ENCODE measurements at places on chromosomes 4 and X. TPM values are rescaled to one million over a fixed set of nuclear protein-coding genes. Genes with fewer than 3 reads are reported as not detected.

Gene FABP2
- not detected for total RNA-seq

Gene MEPE
- not detected for total RNA-seq

Gene GPC3
- total RNA-seq = 7.5 TPM

Gene FOXR2
- total RNA-seq = not detected

Gene BEND2
- total RNA-seq = 0.85 TPM

Gene ANK2
- total RNA-seq = 377 TPM

Gene S100P
- total RNA-seq = not detected

Gene STPG2
- total RNA-seq = 0.40 TPM

GRCh38 chrX:74187211-74187610, 116.8 kb upstream of the ZCCHC13 start:
- DNase-seq = no peak

GRCh38 chr4:2847302-2847871, 3.7 kb downstream of the ADD1 start:
- DNase-seq = no peak

DNA sequence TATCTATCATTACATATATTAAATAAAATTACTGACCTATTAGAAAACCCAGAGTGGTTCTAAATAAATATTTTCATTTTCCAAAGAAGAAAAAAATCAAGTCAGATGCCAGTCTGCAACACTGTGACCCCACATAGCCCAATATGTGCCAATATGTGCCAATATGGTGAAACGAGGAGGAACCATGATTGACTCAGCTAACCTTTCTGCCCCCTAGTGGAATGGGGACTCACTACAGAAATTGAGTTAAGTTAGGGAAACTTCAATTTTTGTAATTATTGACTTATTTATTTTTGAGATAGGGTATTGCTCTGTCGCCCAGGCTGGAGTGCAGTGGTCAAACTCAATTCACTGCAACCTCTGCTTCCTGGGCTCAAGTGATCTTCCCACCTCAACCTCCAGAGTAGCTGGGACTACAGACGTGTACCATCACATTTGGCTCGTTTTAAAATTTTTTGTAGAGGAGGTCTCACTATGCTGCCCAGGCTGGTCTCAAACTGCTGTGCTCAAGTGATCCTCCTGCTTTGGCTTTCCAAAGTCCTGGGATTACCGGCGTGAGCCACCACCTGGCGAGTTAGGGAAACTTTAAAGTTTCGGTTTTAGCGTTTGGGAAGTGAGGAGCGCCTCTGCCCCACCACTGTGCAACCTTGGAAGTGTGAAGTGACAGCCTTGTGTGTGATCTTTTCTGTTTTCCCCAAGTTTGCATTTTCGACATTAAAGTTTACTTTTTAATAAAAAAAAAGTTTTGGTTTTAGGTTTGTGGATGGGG, 116.8 kb upstream of the SHISA3 start:
- DNase-seq = no peak

- DNase-seq = no peak
These were observed 292.1 kb downstream of the STIM2 start for GRCh38 chr4:27152703-27153102.

- no peak for DNase-seq
These were observed 10.0 kb downstream of the MGST2 start for GRCh38 chr4:139675651-139676050.

DNA sequence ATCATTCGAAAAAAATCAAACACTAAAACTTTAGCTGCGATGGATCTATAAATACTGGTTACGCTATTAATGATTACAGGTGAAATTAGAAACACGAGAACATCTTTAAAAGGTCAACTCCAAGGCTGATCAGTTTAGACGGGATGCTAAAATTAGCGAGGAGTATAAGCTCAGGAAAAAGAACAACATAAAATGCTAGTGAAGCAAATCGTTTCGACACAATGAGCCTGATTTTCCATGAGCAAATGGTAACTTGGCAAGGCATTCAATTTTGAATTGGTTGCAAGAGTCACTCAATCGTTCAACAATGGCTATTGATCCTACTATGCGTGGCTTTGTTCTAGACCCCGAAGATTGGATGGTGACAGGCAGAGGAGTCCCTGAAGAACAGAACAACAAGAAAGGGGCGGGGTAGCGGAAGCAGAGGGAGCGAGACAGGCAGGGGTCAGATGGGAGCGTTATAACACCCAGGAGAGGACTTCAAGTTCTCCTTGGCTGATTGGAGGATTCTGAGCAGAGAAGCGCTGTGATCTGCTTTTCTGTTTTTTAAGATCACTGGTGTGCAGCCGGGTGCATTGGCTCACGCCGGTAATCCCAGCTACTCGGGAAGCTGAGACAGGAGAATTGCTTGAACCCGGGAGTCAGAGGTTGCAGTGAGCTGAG, 146.5 kb downstream of the RBM47 start:
- no peak for DNase-seq

- DNase-seq = no peak
These were observed 29.0 kb downstream of the PDHA1 start for GRCh38 chrX:19372547-19373331.

GRCh38 chr4:151276787-151277562, at the start of gene PRSS48:
TSS of gene PRSS48 (plus strand) at chr4:151277161. CDS start at chr4:151277173, 12 bp downstream.
- peak; percentile 83 for DNase-seq

DNA sequence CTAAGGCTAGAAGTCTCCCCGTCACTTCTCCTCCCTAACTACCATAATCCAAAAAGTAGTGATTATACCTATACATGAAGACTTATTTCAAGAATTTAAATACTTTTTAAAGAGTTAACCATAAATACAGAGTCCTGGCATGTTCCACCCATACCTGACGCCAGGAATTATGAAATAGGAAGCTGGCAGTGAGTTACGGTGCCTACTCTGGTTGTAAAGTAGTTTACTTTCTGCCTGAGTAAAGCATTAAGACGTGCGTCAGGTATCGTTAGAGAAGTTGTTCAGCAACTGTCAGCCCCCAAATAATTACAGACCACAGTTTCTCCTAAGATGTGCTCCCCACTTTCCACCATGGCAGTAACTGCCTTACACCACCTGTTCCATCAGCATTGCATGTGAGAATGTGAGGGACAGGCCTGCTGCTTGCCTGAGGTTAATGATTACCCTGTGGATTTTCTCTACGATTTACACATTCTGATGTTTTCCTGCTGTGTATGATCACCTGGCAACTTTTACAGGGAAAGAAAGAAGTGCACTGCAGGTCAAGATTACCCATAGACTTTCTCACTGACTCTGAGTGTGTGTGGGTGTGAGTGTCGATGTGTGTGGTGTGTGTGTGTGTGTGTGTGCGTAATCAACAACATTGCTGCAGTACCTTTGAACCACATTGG, 92.3 kb upstream of the SLC7A11 start:
- no peak for DNase-seq

DNA sequence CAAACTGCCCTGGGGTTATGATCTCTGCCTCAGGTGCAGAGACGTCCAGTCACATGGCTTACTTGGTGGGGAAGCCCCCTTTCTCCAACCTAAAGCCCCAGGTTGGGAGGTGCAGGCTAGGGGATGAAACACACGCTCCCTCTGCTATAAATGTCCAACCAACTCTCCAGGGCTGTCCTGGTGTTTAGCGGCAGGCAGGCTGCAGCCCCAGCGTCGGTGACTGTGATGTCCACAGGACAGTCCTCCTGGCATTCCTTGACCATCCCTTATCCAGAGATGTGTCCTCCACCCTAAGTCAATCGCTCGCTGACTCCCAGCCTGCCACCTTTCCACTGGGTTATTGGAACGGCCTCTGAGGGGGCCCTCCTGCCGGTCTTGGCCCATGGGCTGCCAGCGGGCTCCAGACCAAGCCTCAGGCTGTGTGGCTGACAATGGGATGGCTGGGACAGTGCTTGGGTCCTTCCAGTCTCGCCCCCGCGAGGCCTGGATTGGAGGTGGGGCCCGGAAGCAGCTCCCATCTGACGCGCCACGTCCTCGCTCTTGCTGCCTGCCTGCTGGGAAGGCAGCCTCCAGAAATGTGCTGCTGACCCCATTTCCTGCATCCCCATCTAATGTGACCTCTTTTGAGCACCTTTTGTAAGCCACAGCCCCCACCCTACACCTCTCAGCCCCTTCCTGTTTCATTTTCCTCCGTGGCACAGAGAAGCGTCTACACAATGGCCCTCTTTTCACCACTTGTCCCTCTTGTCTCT, 60.8 kb upstream of the ADRA2C start:
- DNase-seq = peak; percentile 30

- no peak for DNase-seq
These were observed 411.0 kb downstream of the EPHA5 start for GRCh38 chr4:65259296-65259695.

- no peak for DNase-seq
These were observed 243.3 kb upstream of the SLC7A11 start for GRCh38 chr4:138485498-138485897.

- no peak for DNase-seq
These were observed 25.6 kb upstream of the MMRN1 start for GRCh38 chr4:89868999-89869589.

GRCh38 chrX:10350221-10350620, 193.4 kb downstream of the CLCN4 start:
- DNase-seq = no peak

DNA sequence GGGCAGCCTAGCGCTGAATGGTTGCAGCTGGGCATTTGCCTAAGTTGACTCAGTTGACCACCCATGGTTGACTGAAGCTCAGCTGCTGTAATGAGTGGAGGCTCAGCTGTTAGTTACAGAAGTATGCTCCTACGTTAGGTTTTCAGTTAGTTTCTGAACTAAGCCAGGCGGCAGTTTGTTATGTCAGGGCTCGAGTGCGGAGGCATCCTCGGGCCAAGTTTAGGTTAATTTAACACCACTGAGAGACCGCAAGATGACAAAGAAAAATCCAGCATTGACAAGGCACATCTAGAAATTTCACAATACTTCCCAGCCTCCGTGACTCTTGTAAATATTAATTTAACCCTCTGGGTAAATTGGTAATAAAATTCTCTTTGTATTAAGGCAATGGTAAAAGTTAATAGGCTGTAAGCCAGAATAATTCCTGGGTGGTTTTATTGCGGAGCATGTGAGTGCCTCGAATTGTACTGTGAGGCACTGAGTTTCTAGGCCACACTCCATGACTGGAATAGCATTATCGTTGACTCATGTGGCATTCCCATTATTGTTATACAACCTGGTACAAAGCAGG, 33.1 kb upstream of the CDKN2AIP start:
- no peak for DNase-seq

DNA sequence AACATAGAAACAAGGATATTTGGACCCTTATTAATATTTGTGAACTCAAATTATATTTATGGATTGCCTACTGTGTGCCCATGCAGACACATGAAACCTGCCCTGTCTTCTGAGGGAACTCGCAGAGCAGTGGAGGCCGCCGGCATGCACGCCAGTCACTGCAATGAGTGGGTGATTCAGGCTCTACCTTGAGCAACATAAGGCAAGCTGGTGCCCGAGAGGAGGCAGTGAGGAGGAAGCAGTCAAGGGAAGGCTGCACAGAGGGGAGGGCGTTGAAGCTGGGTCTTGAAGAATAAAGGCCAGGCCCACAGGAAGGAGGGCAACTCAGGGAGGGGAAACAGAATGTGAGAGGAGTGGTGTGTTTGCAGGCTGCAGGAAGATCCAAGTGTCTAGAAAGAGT, 52.8 kb downstream of the PPEF2 start:
- DNase-seq = no peak

- no peak for DNase-seq
These were observed 17.6 kb downstream of the G3BP2 start for GRCh38 chr4:75655562-75655961.

GRCh38 chr4:20253735-20254409, 2.2 kb downstream of the SLIT2 start:
- peak; percentile 80 for DNase-seq

DNA sequence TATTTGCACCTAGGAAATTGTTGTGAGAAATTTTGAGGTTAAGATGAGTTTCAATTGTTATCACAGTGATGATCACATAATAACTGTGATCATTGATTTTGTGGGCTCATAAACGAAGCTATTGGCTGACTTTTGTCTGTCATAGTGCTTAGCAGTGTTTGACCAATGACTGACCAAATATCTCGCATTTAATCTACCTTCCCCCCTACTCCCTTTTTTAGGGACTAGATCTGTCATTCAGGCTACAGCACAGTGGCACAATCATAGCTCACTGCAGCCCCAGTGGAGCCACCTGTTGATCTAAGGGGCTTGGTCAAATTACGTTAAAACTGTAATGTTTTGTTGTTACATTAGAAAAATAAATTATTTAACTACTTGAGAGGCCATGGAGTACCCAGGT, 1.5 kb downstream of the FUNDC2 start:
- no peak for DNase-seq

GRCh38 chrX:80648023-80648422, 161.7 kb downstream of the BRWD3 start:
- no peak for DNase-seq

GRCh38 chr4:159297091-159297490, 194.2 kb downstream of the RAPGEF2 start:
- DNase-seq = no peak

DNA sequence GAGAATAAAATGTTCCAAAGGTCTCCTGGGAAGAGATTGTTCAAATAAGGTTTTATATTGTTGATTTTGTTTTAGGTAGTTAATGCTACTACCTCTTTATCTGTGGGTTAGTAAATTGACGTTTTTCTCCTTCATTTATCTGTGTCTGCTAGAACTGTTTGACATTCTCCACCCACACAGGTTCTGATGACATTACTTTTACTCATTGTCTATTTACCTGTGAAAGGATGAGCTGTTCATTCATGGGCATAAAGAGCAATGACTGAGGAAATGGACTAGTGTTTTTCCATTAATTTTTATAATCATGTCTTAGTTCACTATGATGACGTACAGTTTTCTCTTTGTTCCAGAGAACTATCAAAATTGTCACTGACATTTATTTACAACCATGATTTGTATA, 75.6 kb downstream of the CPE start:
- no peak for DNase-seq

GRCh38 chr4:143109376-143109775, 75.3 kb upstream of the USP38 start:
- no peak for DNase-seq

DNA sequence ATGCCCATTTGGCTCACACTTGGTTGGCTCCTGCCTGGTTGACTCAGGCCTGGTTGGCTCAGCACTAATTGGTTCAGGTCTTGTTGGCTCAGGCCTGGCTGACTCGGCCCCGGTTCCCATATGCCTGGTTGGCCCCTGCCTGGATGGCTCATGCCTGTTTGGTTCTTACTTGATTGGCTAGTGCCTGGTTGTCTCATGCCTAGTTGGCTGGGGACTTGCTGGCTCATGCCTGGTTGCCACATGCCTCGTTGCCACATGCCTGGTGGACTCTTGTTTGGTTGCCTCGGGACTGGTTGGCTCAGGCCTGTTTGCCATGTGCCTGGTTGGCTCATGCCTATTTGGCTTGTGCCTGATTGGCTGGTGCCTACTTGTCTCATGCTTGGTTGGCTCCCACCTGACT, 103.7 kb downstream of the APOOL start:
- peak; percentile 17 for DNase-seq

GRCh38 chrX:18624599-18624998, 47.3 kb downstream of the RS1 start:
- DNase-seq = no peak
